ENCODE measurements at places on chromosomes 4 and X. TPM values are rescaled to one million over a fixed set of nuclear protein-coding genes. Genes with fewer than 3 reads are reported as not detected.

The KLB gene
- total RNA-seq, result 0.14 TPM

The ARHGAP6 gene
- 0.01 TPM for total RNA-seq

The SLC9B1 gene
- not detected for total RNA-seq

The GAGE12F gene
- not detected for total RNA-seq

The PABPC1L2B gene
- not detected for total RNA-seq

The PRRG3 gene
- not detected for total RNA-seq

The BRS3 gene
- not detected for total RNA-seq

The SMIM10 gene
- 0.11 TPM for total RNA-seq

The PPBP gene
- not detected for total RNA-seq

The KLHL5 gene
- total RNA-seq, result 58.4 TPM

The SPANXC gene
- total RNA-seq, result not detected

The TACR3 gene
- not detected for total RNA-seq

The AMOT gene
- 0.02 TPM for total RNA-seq

The BTK gene
- total RNA-seq, result 0.11 TPM

The MPP1 gene
- total RNA-seq, result 16.4 TPM

The SSX2B gene
- total RNA-seq, result not detected

The BBS12 gene
- total RNA-seq, result 2.6 TPM

The FGFBP2 gene
- total RNA-seq, result 0.37 TPM

The TLR3 gene
- 0.44 TPM for total RNA-seq

The CXCL9 gene
- not detected for total RNA-seq

The ZMAT1 gene
- total RNA-seq, result 0.06 TPM

The FHDC1 gene
- 0.93 TPM for total RNA-seq

The EFNB1 gene
- 10.4 TPM for total RNA-seq

The H2BW2 gene
- not detected for total RNA-seq

The CCNA2 gene
- 42.7 TPM for total RNA-seq

The C1GALT1C1 gene
- 32.9 TPM for total RNA-seq

The UGT2B28 gene
- not detected for total RNA-seq

Measured in A549 treated with AZD2906 at 1 μM for 4 hours (cell line).